Progenitor cell of endocrine pancreas (in vitro differentiated cells): ENCODE measurements at places on chromosomes 1 and 21.
A peak's percentile ranks its signal among the peaks of the same experiment; 100 is the strongest.

GRCh38 chr1:26618561-26618960, 77.3 kb upstream of the ARID1A start:
- no peak for DNase-seq

GRCh38 chr1:232150770-232151548, 479.0 kb downstream of the SIPA1L2 start:
- DNase-seq: no peak

DNA sequence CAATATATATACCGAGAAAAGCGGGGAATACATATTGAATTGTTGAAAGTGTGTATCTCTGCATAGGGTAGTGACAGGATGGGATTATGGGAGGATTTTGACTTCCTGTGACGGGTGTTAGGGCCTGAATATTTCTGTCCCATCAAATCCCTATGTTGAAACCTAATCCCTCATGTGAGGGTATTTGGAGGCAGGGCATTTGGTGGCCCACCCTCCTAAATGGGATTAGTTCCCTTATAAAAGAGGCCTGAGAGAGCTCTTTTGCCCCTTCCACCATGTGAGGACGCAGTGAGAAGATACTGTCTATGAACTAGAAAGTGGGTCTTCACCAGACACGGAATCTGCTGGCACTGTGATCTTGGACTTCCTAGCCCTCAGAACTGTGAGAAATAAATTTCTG, 137.3 kb downstream of the ZSCAN20 start:
- no peak for DNase-seq

GRCh38 chr1:156740237-156740740, 599 bp downstream of the MRPL24 start:
- DNase-seq: no peak

DNA sequence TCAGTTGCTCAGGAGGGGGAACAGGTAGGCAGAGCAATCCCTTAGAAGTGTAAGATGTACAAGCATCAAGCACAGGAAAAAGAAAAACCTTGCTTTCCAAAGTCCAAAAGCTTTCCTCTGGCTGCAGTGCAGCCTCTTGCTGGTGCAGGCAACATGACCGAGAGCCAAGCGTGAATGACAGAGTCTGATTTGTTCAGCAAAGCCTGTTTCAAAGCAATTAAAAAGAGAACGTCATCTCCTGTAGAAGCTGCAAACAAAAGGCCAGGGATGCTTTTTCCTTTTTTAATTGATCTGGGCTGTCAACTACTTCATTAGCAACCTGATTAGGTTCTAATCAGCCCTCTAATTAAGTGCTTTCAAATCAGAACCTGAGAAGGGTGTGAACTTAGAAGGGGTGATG, 38.2 kb upstream of the PLA2G2C start:
- no peak for DNase-seq

- DNase-seq: no peak
Observed at GRCh38 chr1:95255826-95256225, 21.8 kb downstream of the RWDD3 start.

DNA sequence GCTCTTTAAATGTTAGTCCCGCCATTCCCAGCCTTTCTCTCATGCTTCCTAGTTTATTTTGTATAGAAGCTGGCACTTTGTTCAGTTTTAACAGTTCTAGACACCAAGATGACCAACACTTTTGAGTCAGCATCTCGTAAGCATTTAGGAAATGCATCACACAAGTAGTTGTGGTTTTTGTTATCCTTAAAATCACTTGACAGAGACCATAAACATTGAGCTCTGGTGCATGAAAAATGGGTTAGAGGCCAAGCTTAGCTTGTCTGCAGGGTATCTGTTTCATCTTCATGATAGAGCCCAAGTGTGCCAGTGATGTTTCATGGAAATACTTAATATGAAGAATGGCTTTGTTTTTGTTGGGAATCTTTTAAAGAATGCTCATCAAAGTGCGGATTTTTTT, 159.7 kb downstream of the DISP1 start:
- DNase-seq: no peak

- no peak for DNase-seq
Observed at GRCh38 chr1:239233626-239234025, 152.7 kb upstream of the CHRM3 start.

DNA sequence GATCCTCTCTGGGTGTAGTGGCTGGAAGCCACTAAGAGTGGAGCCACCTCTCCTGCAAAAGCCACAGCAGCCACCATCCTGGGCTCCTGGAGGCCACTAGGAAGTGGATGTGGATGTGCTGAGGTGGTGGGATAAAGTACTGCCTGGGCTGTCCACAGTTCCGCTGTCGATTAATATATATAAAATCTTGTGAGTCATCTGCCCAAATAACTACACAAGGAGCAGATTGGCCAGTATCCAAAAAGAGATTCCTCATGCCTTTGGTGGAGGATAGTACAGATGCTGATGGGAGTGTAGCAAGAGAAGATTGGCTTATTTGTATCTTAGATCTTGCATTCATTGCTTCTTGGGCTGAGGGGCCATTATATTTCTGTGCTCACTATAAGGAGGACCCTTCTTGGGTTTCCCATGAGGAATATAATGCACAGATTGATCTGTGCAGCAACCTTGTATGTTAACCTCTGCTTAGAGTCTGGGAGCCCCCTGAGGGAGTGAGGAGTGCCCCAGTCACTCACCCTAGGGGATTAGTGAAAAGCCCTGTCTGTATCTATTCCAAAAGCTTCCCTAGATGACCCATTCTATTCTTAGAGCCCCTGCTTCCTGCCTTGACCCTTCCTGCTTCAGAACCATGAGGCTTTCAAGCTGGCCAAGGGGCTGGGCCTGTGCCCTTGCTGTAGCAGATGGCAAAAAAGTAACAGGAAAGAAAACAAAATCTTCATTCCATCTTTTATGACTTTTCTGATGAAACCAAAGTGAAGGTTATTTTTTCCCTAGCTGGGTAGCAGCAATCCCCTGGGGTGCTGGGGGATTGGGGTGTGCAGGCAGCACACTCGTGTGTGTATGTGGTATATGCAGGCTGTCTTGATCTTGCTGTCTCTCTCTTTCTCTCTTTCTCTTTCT, 31.7 kb downstream of the RCSD1 start:
- no peak for DNase-seq

- DNase-seq: no peak
Observed at GRCh38 chr1:169601096-169601881, 15.0 kb upstream of the F5 start.

GRCh38 chr1:11365744-11366387, 92.9 kb downstream of the UBIAD1 start:
- DNase-seq: no peak

DNA sequence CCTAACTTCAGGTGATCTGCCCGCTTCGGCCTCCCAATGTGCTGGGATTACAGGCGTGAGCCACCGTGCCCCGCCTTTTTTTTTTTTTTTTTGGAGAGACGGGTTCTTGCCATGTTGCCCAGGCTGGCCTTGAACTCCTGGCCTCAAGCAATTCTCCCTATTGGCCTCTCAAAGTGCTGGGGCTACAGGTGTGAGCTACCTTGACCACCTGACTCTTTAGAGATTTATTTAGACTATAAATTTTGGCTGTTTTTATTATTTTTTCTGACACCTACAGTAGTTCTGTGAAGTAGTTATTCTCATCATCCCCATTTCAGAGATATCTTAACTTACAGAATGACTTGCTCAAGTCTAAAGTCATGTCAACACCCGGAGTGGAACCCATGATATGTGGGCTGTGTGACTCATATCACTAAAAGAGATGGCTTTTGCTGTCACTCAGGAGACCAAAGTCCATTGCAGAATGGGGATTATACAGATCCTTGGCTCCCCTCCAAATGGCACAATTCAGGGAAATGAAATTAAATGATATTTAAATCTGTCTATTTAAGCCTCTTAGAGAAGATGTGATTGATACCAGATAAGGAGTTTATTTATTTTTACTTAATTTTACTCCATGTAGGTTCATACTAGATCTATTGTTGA, 93.2 kb downstream of the CTH start:
- no peak for DNase-seq

GRCh38 chr1:101282314-101283038, 45.7 kb downstream of the S1PR1 start:
- no peak for DNase-seq

- DNase-seq: no peak
Observed at GRCh38 chr21:46100906-46101305, 3.0 kb downstream of the COL6A2 start.

GRCh38 chr1:152343006-152343405, 16.8 kb downstream of the FLG2 start:
- DNase-seq: no peak

DNA sequence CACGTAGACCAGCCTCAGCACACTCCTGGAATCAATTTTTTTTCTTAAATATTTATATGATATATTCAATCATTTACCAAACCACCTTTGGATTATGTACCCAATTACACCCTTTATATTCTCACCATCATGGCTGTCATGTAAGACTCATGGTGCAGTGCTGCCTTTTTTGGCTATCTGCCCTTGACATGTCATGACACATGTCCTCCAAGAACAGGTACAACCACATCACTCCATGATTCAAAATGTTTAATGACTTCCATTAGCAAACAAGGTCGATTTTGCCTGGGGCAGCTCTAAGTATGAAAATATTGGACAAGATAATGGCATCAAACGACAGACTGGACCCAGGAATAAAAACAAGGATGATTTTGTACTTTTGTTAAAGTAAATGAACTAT, 861.1 kb upstream of the ADAMTS5 start:
- DNase-seq: no peak

DNA sequence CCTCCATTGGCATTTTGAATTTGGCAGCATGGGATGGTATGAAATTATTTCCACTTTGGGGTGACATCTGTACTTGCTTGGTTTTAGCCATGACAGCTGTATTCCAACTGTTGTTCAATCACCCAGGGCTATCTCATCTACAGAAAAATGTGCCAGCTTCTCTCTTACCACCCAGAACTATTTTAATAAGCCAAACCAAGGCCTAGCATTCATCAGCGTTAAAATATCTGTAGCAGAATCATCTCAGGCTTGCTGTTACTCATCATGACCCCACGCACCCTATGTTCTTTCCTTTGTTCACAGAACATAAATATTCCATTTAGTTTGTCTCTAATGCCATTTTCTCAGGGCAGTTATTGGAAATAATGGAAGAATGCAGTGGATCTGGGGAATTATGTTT, 49.8 kb downstream of the GIPC2 start:
- no peak for DNase-seq

DNA sequence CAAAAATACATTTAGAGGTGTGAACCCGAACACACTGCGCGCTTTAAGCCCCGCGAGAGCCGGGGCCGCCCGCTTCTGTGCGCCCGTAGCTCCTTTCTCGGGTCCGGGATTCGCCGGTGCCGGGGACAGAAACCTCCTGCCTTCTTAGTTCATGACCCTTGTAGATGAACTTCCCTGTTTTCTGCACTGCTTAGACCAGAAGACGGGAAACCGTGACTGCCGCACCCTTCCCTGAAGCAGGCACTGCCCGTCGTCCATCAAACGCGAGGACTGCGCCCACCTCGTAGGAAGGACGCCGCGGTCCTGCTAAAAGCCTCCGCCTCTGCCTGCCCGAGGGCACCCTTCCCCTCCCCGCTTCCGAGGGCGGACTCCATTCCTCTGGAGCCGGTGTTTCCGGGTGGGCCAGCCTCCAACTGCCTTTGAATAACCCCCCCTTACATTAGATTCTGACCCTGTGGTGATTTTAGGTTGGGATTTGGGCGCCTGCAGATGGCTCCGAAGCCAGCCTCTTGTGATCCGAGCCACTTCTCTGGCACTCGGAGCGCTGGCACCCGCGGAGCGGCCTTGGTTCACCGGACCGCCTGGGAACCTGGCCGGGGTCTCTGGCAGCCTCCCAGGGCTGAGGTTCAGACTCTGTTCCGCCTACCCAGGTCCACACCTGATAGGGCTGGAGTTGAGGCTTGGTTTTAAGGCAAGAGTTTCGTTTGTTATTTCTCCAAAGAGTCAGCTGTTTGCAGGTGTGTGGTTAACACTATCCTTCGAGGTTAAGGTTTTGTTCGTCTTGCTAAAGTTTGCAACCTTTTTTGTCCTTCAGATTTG, 1.2 kb upstream of the PTTG1IP start:
- DNase-seq: no peak

GRCh38 chr1:109388884-109389637, 8.7 kb downstream of the SORT1 start:
- DNase-seq: no peak

- peak; percentile 14 for DNase-seq
Observed at GRCh38 chr1:28775121-28775942, 36.6 kb upstream of the OPRD1 start.

DNA sequence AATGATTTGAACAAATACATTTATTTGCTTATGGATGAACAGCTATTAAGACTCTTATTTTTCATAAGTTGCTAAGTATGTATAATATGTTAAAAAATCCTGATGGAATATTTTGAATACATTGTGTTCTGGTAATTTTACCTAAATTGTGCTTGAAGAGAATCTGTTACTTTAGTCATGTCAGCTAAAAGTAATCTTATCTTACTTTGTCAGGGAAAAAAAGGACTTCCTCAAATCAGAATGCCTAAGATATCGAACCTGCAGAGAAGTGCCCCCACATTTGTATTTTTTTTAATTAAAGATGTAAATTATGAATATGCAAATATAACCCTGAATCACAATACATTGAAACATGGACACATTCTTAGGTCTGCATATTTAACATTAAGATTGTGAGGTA, 1331.7 kb downstream of the MRPL39 start:
- no peak for DNase-seq
